ENCODE measurements at places on chromosomes 5 and 9.

- DNase-seq = no peak
Measured at GRCh38 chr5:20032896-20033295, 44.9 kb upstream of the CDH18 start.

GRCh38 chr5:137115152-137115551 lies 384.0 kb downstream of the SPOCK1 start:
- DNase-seq = no peak

DNA sequence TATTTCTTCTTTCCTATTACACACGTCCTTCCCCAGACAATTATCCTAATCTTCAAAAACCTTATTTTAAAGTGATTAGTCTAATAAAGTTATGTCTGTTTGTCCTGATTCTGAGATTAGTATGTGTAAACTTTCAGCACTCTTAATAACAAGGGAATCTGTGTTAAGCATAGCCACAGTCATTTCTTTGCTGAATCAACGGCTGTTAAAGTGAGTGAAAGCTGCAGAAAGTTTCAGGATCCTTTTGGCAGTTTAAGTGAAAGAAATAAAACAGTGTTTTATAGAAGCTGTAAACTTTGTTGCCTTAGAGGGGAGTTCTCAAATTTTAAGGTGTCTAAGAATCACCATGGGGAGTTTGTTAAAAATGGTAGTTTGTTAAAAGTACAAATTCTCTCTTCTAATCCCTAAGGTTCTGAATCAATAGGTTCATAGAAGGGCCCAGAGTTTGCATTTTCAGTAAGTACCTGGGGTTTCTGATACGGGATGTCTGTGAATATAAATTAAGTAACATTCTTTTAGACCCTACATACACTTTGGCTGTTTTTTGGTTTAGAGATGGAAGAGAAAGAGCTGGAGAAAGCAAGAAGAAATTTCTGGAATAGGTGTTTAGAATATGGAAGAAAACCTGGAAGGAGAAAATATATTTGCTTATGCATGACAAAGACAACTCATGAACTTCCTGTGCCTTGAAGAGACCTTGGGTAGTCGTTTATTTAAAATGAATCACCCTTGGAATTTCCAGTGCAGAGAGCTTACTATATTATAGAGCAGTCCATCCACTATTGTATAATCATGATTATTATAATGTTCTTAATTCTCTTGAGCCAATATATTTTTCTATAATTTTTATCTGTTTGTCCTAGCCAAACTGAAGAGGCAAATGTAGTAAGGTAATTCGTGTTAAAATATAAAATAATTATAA lies 45.7 kb downstream of the SCAMP1 start:
- no peak for DNase-seq

DNA sequence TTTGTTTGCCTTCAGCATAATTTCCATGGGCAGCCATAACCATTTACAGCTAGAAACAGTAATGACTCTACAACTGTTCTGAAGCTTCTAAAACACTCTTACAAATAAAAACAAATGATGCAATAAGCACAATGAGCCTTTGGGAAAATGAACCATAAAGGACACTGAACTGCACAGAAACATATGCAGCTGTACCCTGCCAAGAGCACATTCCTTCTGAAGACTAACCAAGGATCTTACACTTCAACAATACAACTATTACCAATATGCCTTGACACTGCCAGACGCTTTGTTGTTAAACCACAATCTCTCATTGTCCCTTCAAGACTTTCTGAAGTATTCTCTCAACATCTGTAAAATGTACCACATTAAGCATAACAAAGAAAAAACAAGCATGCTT lies 104.2 kb upstream of the HMHB1 start:
- DNase-seq = no peak

DNA sequence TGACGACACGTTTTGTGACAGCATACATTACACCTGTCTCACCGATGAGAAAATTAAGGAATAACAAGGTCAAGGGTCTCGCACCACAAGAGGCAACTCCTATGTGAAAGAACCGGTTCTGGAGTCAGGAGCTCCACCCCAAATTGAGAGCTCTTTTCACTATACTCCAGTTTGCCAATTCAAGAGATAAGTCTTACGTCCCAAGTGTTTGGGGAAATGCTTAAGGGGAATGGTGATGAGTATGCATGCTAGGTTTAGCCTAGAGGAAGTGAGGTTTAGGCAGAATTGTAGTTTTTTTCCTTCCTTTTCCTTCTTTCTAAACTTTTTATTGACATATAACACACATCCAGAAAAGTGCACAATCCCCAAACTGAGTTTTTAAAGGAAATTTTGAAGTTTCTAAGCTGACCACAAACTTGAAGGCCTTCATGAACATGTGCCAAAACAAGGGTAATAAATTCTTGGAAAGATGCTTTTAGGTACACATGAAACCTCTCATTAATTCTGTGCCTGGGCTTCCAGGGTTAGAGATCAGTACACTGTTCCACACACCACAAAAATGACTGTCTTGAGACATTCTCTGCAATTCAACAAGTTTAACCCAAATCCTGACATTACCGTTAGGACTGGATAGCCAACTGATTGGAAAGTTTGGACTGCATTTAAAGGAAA lies 127.6 kb upstream of the SLC1A3 start:
- DNase-seq = no peak

- no peak for DNase-seq
Measured at GRCh38 chr5:37533851-37534250, 154.7 kb downstream of the WDR70 start.

DNA sequence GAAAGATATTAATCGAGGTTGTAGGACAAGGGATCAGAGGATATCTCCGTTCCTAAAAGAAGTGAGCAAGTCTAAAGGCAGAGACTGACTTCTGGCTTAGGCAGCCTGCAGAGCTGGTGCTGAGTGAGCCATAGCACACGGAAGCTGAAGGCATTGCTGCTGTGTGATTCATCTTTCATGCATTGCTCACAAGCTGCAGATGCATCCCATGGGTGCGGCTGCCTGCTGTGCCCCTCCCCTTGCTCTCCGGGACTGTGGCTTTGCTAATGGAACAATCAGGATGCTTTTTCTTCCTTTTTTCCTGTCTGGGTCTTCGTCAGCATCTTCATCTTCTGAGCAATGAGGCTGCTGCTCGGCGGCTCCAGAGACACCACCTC lies 341.4 kb downstream of the DIRAS2 start:
- DNase-seq = no peak

- no peak for DNase-seq
Measured at GRCh38 chr5:115496936-115497576, 47.5 kb downstream of the FEM1C start.

- no peak for DNase-seq
Measured at GRCh38 chr5:171989276-171989675, 17.2 kb downstream of the FBXW11 start.

DNA sequence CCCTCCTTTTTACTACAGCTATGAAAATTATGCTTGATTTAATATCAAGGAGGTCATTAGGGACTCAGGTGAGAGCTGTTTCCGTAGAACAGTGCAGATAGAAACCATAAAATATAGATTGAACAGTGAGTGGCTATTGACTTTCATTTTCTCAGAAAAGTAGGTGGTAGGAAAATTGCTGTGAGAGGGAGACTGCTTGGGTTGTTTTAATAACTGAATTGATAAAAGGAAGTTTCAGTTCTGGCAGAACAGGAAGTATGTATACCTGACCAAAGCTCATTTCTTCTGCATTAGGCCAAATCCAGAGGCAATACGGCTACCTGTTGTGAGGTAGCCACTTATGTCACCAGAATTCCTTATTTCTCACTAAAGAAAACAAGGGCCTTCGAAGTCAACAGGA lies 761.7 kb upstream of the ARRDC3 start:
- no peak for DNase-seq

- no peak for DNase-seq
Measured at GRCh38 chr9:137582286-137582860, 3.6 kb upstream of the DPH7 start.

DNA sequence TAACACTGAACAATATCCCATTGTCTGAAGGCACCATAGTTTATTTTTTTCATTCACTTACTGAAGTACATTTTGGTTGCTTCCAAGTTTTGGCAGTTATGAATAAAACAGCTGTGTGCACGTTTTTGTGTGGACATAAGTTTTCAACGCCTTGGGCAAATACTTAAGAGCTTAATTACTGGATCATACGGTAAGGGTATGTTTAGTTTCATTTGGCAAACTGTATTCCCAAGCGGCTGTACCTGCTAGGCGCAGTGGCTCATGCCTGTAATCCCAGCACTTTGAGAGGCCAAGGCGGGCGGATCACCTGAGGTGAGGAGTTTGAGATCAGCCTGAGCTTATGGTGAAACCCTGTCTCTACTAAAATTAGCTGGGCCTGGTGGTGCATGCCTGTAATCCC lies 63.7 kb upstream of the FAM120A start:
- DNase-seq = no peak

- DNase-seq = no peak
Measured at GRCh38 chr5:74188351-74189105, 452.0 kb downstream of the ENC1 start.

GRCh38 chr5:94891972-94892371 lies 273.5 kb downstream of the SLF1 start:
- no peak for DNase-seq

GRCh38 chr9:69122082-69122548 lies 52.0 kb upstream of the TJP2 start:
- peak; percentile 22 for DNase-seq
